ENCODE measurements at places on chromosomes 5 and 9.

GRCh38 chr5:124997186-124997893 lies 250.9 kb upstream of the ZNF608 start:
- no peaks in the 10 kb centered on the region for H3K36me3 ChIP-seq
- no peak for DNase-seq
- no peaks in the 10 kb centered on the region for H3K4me1 ChIP-seq
- H3K4me3 ChIP-seq, result no peak overlapping the region

- H3K27me3 ChIP-seq, result no peaks in the 10 kb centered on the region
- DNase-seq, result no peak
- no peak overlapping the region for H3K27ac ChIP-seq
- H3K4me3 ChIP-seq, result no peak overlapping the region
Measured at GRCh38 chr9:106321394-106322180, 541.4 kb upstream of the ZNF462 start.

DNA sequence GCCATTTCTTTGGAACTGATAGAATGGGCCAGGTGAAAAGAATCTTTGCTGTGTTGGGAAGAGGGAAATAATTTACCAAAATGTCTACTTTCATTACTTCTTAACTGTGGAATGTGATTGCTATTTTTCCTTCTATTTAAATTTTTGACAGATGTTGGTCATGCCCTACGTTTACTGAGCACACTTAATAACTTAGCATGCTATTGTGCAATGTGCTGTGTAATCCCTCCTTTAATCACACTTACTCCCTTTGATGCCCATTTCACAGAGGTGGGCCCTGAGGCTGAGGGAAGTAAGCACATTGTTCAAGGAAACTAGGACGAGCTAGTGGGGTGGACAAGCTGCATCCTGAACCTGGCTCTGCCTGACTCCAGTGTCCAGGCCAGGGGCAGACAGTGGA lies 47.8 kb upstream of the INSYN2B start:
- H3K27me3 ChIP-seq, result no peaks in the 10 kb centered on the region
- DNase-seq, result no peak
- peaks cover 50% of the 10 kb centered on the region for H3K36me3 ChIP-seq
- no peak overlapping the region for H3K4me3 ChIP-seq

- H3K36me3 ChIP-seq, result no peaks in the 10 kb centered on the region
- H3K4me3 ChIP-seq, result no peak overlapping the region
- H3K27me3 ChIP-seq, result no peaks in the 10 kb centered on the region
- no peak overlapping the region for H3K27ac ChIP-seq
- no peaks in the 10 kb centered on the region for H3K4me1 ChIP-seq
Measured at GRCh38 chr5:6096101-6096500, 282.2 kb downstream of the MED10 start.

DNA sequence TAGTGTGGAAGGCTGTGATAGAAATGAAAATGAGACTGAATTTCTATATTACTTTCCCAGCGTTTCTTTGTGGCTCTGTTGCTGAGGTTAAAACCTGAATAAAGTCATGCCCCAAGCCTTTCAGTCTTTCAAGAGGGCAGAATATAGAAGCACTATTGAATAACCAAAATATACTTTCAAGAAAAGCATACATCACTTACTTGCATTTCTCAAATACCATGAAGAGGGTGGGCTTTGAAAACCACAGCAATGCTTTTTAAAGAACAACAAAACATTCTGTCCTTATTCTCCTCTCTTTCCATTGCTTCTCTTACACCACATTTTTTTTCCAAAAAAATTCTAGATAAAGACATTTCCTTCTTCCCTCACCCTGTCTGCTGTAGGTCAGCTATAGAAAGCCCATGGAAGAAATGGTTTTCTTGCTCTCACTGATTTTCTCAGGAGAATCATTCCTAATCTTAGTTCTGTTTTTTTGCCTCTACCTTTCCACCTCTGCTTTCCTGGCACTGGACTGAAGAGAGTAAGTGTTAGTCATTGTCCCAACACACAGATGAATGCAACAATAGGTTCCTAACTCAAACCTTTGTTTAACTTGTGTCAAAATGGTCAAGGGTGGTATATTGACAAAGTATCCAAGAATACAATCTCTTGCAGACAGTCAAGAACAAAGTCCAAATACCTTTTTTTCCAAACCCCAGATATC lies 51.6 kb downstream of the NUDT12 start:
- H3K27me3 ChIP-seq, result no peaks in the 10 kb centered on the region
- no peaks in the 10 kb centered on the region for H3K36me3 ChIP-seq
- no peak for DNase-seq
- H3K4me3 ChIP-seq, result no peak overlapping the region

DNA sequence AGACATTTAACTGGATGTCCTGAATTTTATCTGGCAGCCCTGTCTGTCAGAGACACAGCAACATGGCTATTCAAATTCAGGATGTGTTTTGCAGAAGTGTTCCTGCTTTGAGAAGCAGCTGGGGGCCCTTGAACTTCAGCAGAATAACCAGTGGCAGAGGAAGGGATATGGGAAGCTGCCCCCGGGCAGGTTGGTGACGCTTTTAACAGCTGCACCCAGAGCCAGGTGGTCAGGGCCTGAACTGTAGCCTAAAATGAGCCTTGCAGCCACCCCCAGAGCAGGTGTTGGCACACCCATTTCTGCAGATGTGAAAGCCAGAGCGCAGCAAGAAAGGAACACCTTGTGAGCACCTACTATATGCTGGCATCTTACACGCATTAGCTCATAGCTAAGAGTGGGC lies 128.7 kb upstream of the BOD1 start:
- H3K4me1 ChIP-seq, result peaks cover 8% of the 10 kb centered on the region
- H3K27ac ChIP-seq, result no peak overlapping the region
- no peaks in the 10 kb centered on the region for H3K27me3 ChIP-seq
- DNase-seq, result no peak
- H3K36me3 ChIP-seq, result no peaks in the 10 kb centered on the region

DNA sequence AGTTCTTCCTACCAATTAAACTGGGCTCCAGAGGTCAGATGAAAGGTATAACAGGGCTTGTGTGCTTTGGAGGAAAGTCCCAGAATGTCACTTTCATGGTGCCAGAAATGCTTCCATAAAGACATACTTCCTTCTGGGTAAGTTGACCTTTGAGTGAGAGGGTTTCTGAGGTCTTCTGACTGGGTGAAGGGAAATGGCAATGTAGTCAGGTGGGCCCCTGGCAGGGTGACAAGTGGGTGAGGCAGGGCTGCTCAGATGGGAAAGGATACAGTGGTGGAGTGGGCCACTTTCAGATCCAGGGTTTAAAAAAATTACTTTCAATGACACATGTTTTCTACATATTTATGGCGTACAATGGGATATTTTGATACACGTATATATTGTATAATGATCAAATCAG lies 136.5 kb upstream of the PITX1 start:
- H3K36me3 ChIP-seq, result no peaks in the 10 kb centered on the region
- H3K4me1 ChIP-seq, result no peaks in the 10 kb centered on the region
- DNase-seq, result no peak
- H3K27me3 ChIP-seq, result peaks cover 30% of the 10 kb centered on the region
- H3K27ac ChIP-seq, result no peak overlapping the region
- no peak overlapping the region for H3K4me3 ChIP-seq

GRCh38 chr9:37148181-37148580 lies 27.8 kb downstream of the ZCCHC7 start:
- H3K27ac ChIP-seq, result no peak overlapping the region
- no peaks in the 10 kb centered on the region for H3K27me3 ChIP-seq
- no peaks in the 10 kb centered on the region for H3K36me3 ChIP-seq
- no peak overlapping the region for H3K4me3 ChIP-seq

- no peaks in the 10 kb centered on the region for H3K27me3 ChIP-seq
- H3K4me1 ChIP-seq, result no peaks in the 10 kb centered on the region
- no peak overlapping the region for H3K4me3 ChIP-seq
Measured at GRCh38 chr5:133728475-133728874, 116.1 kb upstream of the FSTL4 start.

DNA sequence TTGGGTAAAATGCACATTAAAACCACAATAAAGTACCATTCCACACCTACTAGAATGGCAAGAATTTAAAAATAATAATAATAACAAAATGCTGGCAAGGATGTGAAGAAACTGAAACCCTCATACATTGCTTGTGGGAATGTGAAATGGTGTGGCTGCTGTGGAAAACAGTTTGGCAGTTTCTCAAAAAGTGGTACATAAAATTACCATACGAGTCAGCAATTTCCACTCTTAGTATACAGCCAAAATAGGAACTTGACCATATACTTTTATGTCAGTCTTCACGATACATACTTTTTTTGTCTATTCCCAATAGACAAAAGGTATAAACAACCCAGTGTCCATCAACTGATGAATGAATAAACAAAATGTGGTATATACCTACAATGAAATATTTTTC lies 15.6 kb downstream of the FKBP15 start:
- H3K27ac ChIP-seq, result no peak overlapping the region
- H3K27me3 ChIP-seq, result no peaks in the 10 kb centered on the region
- H3K4me3 ChIP-seq, result no peak overlapping the region

GRCh38 chr5:135324897-135325650 lies 74.0 kb downstream of the MACROH2A1 start:
- H3K27ac ChIP-seq, result no peak overlapping the region
- no peak overlapping the region for H3K4me3 ChIP-seq
- peak; percentile 23 for DNase-seq
- no peaks in the 10 kb centered on the region for H3K36me3 ChIP-seq

DNA sequence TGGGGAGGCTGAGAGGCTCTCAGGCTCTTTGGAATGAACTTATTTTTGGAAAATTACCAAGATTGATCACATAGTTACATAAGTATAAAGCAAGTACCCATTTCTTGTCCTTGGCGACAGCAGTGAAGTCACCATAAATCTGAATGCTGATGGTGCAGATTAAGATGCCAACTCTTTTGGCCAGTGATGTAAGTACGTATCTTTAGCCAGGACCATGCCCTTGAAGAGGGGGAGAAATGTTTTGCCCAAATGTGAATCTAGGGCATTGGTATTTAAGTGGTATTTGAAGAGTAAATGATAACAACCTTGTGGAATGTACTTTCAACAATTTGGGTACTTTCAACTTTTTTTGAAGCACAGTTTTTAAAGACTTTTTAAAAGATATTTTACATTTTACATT lies 68.2 kb upstream of the RAD23B start:
- no peak for DNase-seq
- no peak overlapping the region for H3K27ac ChIP-seq
- no peaks in the 10 kb centered on the region for H3K4me1 ChIP-seq

DNA sequence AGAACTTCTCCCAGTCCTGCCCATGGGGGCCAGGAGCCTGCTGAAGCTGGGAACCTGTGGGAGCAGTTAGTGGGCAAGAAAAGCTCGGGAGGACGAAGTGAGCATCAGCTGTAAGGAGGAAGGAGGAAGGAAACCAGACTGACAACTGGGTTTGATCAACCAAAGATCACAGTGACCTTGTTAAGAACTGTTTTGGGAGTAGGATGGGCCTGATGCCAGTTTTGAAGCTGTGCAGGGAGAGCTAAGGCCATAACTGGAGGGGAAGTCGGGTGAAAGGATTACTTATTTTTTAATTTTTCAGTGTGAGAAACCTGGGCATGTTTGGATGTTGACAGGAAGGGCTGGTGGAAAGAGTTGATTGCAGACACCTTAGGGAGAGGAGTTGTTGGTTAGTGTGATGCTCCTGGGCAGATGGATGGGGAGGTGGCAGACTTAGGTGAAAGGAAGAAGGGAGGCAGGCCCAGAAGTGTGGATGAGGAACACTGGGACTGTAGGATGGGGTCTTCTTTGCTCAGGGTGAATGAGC lies 58.3 kb upstream of the KLF4 start:
- H3K4me3 ChIP-seq, result no peak overlapping the region
- DNase-seq, result no peak

All from thymus (tissue), 14 donors.